NCI-H345 (cell line): ENCODE measurements at places on chromosomes 7 and 10.

DNA sequence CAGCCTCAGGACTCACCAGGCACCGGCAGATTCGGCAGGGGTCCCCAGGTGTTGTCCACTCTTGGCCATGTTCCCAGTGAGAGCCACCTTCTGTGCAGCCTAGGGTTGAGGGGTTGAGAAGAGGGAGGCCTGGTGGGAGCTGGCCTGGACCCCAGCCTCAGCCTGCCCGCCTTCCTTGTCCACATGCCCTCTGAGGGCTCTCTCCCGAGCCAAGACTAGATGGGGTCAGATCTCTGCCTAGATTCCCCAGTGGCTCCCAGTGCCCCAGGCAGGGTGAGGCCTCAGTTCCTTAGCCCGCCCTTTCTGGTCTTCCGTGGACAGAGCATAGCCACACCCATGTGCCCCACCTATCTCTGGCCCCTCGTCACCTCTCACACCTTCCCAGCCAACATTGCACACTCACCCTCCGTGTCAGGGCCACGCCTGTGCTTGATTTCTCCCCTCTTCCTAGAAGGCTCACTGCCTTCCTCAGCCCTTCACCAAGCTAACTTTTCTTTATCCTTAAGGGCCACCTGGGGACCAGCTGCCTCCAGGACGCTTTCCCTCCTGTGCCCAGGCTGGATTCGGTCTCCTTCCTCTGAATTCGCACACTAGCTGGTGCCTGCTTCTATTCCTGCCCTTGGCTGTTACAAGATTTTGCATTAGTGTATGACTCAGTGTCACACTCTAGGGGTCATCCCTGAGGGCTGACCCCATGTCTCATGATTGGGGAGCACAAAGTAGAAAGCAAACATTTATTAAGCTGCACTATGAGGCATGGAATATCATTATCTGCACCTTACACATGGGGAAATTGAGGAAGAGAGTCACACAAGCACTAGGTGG is 7.5 kb downstream of the KCP start:
- no peak for DNase-seq

DNA sequence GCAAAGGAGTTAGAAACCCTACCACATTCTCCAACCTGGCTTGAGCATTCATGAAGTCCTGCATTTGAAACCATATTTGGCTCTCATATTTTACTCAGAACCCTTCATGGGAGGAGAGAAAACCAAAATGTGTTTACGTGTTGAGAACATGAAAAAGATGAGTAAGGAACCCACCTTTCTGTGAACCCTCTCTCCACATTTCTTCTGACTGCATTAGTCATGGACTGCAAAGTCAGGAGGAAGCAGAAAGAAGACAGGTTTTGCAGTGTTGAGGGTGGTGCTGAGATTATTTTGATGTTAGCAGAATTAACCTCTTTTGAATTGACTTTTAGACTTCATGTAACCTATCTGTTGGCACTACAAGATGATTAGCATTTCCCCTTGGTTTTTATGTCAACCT is 4.9 kb downstream of the IFIT1B start:
- DNase-seq = no peak

GRCh38 chr7:42614636-42615035 is 297.2 kb downstream of the C7orf25 start:
- DNase-seq = no peak

DNA sequence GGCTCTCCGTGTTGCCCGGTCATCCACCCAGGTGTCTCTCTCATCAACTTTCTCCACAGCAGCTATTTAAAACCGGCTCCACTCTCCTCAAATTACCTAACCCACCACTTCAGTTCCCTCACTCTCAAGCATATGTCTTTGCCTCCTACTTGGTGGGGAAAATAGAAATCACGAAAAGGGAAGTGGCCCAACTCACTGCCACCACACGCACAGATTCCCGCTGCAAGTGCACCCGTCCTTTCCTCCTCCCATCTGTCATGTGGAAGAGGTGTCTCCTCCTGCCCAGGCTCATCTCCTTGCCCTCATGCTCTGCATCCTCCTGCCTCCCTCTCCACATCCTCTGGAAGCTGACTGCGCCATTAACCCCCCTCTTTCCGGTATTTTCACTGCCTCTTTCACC is 80.8 kb upstream of the MKX start:
- DNase-seq = no peak
